ENCODE measurements at places on chromosomes 5 and 9. TPM values are rescaled to one million over a fixed set of nuclear protein-coding genes. Genes with fewer than 3 reads are reported as not detected.

The PDE6A gene
- total RNA-seq: 0.22 TPM

The CCNJL gene
- 11.2 TPM for total RNA-seq

The GLDC gene
- total RNA-seq: 10.7 TPM

The SHC3 gene
- total RNA-seq: 0.40 TPM

The MCC gene
- total RNA-seq: 0.16 TPM

The CHSY3 gene
- total RNA-seq: 0.07 TPM
